AG04449 (cell line): ENCODE measurements at places on chromosomes 1 and 21.
A peak's percentile ranks its signal among the peaks of the same experiment; 100 is the strongest.

GRCh38 chr21:36126621-36127110 is 8.2 kb upstream of the CBR3 start:
- DNase-seq = no peak

- DNase-seq = no peak
These were observed 102.5 kb downstream of the EBNA1BP2 start for GRCh38 chr1:43069461-43070050.

- DNase-seq = no peak
These were observed 716.2 kb upstream of the ZP4 start for GRCh38 chr1:238606896-238607295.

GRCh38 chr1:241499910-241500309 is 19.6 kb downstream of the FH start:
- DNase-seq = no peak

DNA sequence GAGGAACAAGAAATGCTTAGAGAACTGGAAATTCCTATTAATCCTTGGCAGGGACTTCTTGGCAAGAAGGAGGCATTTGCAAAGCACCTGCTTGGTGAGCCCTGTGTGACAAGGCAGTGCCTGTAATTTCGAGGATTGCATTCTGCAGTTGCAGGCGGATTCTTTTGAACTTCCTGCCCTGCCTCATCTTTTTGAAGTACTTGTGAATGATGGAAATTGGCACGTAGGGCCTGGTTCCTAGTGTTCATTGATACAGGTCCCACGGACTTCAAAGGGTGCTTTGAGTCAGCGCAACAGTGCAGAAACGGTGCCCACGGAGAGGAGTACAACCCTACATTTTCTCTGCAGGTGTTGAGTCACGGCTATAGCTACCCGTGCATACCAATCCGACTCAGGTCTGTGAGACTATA is 6.4 kb downstream of the HUNK start:
- DNase-seq = no peak

DNA sequence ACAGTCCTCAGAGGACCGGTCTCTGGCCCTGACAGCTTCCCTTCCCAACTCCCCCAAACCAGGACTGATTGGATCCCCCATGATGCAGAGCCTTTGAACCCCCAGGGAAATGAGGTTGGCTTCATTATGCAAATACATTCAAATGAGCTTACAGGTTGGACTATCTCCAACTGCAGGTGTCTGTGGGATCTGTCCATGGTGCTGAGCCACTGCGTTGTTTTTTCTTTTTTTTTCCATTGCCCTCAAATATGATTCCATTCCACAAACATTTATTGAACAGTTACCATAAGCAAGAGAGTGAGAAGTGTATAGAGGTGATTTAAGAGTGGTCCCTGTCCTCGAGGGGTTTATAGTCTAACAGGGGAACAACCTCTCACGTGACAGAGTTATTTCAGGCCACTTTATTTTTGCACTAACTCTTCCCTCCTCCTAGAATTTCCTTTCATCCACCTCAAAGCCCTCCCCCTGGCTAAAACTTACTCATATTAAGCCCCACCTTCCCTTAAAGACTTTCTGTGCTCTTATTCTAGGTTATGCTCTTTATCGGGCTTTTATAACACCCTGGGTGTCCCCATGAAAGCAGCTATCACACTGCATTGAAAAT is 21.9 kb downstream of the DLGAP3 start:
- no peak for DNase-seq

DNA sequence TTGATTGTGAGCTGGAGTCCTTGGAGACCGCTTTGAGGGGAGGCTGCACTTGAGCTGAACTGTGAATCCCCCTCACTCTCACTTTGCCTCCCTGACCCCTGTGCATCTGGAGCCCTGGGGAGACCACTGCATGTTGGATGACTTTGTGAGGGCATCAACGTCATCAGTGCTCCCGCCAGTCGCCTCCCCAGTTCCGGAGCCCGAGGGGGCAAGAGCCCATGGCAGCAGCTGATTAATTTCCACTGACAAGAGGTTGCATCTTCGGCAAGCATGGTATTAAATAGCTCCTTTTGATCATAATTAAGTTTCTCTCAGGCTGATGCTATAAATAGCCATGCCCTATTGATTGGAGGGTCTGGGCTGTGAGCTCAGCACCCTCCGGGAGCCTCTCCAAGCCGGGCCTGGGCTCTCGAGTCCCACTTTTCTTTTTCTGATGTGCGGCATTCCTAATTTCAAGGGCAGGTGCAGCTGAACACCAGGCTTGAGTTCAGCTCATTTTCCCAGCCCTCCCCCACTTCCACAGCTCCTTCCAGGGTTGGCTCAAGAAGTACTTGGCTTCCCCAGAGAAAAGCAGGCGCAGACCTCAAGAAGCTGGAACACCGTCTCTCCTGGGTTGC is 33.2 kb downstream of the KCND3 start:
- no peak for DNase-seq

DNA sequence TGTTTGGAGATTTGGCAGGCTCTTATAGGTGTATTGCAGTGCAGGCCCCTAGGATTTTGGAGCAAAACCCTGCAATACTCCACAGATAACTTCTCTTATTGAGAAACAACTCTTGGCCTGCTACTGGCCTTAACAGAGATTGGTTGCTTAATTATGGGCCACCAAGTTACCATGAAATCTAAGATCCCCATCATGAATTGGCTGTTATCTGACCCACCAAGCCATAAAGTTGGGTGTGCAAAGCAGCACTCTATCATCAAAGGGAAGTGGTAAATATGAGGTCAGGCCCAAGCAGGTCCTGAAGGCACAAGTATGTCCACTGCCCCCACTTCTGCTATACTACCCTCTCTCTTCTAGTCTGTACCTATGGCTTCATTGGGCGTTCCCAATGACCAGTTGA is 130.0 kb upstream of the TNFSF4 start:
- DNase-seq = no peak

DNA sequence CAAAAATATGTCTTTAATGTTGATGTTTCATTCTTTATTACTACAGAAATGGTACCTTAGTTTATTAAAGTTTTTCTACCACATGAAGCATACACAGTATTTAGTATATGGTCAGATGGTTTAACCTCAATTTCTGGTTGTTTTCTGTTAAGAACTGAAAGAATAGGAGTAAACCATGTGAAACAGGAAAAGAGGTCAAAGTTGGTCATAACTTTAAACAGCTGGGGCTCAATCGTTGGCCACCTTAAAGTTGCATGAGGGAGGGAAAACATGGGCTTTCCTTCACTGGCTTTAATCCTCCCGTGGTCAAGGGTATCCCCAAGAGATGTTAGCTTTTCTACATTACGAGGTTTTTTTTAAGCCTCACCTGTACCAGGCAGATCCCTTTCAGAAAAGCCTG is 483.3 kb upstream of the ADAMTS5 start:
- no peak for DNase-seq

DNA sequence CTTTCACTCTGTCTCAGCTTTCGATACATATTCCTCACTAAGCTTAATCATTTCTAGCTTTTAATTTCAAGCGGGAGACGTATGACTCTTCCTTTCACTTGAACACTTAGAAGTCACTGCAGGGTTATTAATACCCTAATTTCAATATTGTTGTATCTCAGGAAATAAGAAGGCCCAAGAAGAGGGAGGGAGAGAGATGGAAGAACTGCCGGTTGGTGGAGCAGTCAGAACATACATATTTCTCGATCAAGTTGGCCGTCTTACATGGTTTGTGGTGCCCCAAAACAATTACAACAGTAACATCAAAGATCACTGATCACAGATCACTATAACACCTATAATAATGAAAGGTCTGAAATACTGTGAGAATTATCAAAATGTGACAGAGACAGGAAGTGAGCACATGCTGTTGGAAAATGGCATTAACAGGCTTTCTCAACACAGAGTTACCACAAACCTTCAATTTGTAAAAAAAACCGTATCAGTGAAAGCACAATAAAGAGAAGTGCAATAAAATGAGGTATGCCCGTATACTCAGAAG is 145.4 kb upstream of the HP1BP3 start:
- no peak for DNase-seq

DNA sequence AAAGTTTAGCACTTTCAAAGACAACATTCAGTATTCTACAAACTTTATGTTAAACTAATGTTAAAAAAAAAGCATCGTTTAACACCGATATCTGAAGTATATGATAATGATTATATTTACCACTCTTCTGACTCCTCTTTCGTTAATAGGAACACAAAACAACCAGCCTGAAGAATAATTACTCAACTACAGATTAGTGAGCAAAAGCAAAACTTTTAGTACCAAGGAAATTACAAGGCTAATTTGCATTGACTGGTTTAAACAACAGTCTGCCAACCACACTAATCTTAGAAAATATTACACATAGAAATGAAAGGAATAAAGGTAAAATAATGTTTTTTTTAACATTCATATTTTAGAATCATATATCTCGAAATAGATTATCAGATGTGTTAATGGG is 500.7 kb downstream of the LMO4 start:
- no peak for DNase-seq

DNA sequence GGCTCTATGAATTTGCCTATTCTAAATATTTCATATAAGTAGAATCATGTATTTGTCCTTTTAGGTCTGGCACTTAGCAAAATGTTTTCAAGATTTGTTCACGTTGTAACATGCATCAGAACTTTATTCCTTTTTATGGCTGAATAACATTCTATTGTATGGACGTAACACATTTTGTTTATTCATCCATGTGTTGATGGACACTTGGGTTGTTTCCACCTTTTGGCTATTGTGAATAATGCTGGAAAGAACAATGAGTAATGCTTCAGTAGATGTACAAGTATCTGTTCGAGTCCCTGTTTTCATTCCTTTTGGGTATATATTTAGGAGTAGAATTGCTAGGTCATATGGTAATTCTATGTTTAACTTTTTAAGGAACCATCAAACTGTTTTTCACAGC is 24.7 kb downstream of the SLC35A3 start:
- no peak for DNase-seq

GRCh38 chr21:45631540-45631939 is 12.0 kb upstream of the PCBP3 start:
- DNase-seq = no peak

DNA sequence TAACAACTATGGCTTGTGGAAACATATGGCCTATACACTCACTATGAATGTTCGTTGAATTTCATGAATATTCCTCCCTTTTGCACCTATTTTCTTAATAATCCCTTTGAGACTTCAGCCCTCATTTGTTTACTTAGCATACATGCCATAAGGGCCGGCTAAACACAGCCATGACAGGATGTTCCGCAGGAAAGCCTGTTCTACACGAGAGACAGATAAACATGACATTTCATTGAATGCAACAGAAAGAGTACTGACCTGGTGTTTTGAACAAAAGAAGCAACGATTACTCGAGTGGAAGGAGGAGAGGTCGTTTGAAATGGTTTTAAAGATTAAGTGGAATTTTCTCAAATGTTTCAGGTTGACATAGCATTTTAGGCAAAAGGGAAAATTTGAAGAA is 459.5 kb upstream of the CXADR start:
- DNase-seq = no peak

GRCh38 chr1:37362594-37363385 is 111.6 kb upstream of the ZC3H12A start:
- DNase-seq = no peak

DNA sequence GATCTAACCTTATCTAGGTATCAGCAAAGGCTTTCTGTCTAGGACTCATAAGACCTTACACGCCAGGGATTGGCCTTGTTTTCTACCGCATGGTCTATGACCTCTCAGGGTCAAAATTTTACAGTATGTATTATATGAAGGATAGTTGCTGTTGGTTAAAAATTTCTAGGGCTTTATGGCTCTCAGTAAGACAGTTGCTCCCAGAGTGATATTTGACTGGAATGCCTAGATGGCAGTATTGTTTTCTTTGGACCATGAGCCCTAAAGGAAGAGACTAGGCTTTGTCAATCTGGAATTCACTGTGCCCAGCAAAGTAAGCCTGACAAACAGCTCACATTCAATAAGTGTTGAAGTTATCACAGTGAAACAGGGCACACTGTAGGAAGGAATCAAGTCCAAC is 37.6 kb downstream of the C1orf87 start:
- DNase-seq = no peak

DNA sequence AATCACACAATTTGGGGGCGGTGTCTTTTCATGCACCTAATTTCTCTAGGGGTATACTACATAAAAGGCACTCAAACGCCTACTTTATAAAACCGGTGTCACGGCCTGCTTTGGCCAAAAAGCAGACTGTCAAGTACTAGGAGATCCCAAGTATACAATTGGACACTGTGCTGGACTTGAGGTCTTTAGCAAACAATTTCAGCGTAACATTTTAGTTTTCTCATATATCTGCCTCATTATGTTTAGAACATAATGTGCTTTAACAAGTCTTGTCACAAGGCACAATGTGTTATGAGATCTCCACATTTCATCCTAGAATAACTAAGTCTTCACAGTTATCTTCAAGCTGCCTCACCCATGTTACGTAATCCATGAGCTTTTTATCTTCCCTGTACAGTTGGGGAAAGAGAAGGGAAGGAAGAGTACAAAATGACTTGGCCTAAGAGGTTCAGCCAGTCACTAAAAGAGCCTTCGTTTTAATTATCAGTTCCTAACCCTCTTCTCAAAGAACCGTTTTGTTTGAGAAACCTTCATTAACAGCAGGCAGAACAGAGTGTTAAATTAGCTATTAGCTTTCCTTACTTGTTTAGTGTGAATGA is 1.7 kb downstream of the SSX2IP start:
- no peak for DNase-seq

- DNase-seq = no peak
These were observed 3.1 kb downstream of the TMEM54 start for GRCh38 chr1:32898056-32898455.

DNA sequence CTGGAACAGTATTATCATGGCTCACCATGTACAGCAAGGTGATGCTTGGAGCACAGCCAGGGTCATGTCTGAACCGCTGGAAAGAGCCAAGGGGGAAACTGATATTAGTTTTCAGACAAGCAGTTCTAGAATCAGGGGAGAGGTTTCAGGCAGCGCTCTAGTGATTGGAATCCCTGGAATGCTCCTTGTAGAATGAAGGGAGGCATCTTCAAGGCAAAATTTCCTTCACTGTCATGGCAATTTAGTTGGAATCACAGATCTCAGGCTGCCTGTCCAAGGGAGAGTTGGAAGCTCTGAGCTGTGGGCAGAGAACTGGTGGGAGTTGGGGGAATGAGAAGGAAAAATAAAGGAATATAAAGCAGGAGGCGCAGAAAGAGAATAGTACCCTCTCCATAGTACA is 737.1 kb downstream of the PTPRU start:
- DNase-seq = no peak

DNA sequence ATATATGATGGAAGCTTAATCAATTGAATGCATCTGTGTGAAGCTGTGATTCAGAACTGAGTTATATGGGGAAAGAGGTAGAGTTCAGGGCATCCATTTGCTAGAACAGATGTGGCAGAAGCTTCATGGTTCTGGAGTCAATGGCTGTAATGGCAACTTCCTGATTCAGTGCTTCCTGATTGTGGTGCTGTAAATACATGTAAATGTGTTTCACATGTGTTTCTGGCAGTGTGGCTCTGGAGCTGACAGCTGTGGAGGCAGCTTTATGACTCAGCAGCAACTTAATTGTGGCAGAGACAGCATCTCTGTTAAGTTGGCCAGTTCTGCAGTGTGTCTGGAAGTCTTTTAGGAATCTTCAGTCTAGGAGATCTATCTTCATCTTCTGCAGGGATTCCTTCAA is 226.6 kb upstream of the ZRANB2 start:
- peak; percentile 26 for DNase-seq

GRCh38 chr1:6822530-6823359 is 37.5 kb downstream of the CAMTA1 start:
- DNase-seq = no peak
